Fibroblast of upper back skin (primary cell): ENCODE measurements at places on chromosomes 5 and 9.

GRCh38 chr5:138157626-138158025, 18.4 kb upstream of the NME5 start:
- DNase-seq: no peak

GRCh38 chr5:33894566-33894965, 2.8 kb upstream of the ADAMTS12 start:
- peak; percentile 71 for DNase-seq

GRCh38 chr5:139640421-139641115, 7.6 kb upstream of the CXXC5 start:
- no peak for DNase-seq

DNA sequence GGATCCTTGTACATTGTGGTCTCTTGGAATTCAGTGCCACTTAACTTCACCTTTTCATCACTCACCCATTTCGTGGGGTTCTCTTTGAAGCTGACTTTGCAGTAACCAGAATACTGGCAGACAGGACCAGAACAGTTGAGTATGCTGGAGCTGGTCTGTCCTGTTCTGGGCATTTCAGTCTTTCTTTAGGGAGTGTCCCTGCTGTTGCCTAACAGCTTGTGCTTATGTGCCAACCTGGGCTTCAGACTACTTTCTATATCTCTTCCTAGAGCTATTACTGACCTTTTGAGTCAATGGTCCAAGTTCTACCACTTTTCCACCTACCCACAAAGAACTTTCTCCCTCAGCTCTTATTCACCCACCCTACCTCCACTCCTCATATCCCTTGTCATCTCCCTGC, 10.0 kb upstream of the INSL6 start:
- DNase-seq: no peak

DNA sequence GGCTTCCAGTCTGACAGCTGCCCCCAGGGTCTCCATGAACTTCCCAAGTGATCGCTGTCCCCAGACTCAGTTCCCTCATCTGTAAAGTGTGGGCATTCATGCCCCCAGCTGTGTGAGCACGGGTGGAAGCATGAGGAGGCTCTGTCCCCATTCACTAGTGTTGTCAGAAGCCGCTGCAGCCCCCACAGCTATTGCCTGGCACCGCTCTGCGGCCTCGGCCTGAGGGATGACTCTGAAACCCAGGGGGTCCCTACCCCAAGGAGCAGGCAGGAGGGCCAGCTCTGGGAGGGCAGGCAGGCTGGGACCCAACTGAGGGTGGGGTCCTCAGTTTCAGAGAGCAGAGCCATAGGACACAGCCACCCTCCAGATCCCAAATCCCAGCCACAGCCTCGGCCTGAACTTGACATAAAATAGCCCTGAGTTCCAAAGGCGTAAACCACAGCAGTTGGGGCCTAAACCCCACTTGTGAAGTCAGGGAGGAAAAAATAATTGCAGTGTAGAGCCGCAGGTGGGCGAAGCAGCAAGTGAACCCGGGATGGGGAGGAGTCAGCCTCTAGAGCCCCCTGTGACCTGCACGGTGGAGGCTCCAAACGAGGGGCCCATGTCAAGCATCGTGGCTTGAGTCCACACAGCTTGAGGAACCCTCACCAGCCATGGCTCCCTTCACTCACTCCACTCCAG, 66.0 kb upstream of the ADAMTS2 start:
- no peak for DNase-seq
